ENCODE measurements at places on chromosomes 13 and 19.

- no peak for DNase-seq
Observed at GRCh38 chr19:14081797-14082674, 3.5 kb downstream of the C19orf67 start.

DNA sequence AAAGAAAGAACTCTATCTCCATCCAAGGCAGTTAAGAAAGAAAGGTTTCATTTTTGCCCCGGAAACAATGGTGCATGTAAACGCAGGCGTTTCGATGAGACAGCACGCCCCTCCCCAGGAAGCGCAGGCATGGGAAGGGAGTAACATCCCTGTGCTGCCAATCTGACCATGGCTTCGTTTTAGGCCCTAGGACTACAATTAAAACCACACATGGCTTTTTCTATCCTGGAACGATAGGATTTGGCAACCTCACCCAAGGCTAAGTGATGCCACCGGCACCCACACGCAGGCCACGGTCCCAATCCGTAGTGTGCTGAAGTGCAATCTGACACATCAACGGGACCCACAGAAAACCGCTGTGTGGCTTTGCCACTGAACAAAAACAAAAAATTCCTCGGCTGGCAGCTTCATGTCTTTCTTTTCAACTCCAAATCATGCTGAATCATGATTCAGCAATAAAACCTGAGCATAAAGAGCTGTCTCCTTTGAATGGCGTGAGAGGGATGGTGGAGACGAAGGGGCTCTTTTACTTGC is 24.2 kb downstream of the RANBP3 start:
- peak; percentile 14 for DNase-seq

- DNase-seq: no peak
Observed at GRCh38 chr13:113827021-113827420, 36.9 kb downstream of the GAS6 start.

DNA sequence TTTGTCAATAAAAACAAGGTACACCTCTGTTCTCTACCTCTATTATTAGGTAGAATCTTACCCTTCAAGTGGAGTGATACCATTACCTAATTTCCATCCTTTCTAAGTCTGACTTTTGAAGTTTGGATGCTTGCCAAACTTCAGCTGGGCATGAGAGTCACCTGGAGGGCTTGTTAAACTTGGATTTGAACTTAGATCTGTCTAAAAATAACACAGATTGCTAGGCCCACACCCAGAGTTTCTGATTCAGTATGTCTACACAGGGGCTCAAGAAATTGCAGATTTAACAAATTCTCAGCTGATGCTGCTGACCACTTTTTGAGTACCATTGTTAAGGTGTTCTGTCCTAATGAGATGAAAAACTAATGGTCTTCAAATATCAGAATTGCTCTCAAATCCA is 512.2 kb downstream of the LMO7 start:
- DNase-seq: no peak

- DNase-seq: no peak
Observed at GRCh38 chr13:31965361-31966066, 66.1 kb upstream of the FRY start.
